ENCODE measurements at places on chromosomes 4 and X. TPM values are rescaled to one million over a fixed set of nuclear protein-coding genes. Genes with fewer than 3 reads are reported as not detected.
A peak's percentile ranks its signal among the peaks of the same experiment; 100 is the strongest.

GRCh38 chrX:74251006-74251930 is 52.7 kb upstream of the ZCCHC13 start:
- no peak for DNase-seq

DNA sequence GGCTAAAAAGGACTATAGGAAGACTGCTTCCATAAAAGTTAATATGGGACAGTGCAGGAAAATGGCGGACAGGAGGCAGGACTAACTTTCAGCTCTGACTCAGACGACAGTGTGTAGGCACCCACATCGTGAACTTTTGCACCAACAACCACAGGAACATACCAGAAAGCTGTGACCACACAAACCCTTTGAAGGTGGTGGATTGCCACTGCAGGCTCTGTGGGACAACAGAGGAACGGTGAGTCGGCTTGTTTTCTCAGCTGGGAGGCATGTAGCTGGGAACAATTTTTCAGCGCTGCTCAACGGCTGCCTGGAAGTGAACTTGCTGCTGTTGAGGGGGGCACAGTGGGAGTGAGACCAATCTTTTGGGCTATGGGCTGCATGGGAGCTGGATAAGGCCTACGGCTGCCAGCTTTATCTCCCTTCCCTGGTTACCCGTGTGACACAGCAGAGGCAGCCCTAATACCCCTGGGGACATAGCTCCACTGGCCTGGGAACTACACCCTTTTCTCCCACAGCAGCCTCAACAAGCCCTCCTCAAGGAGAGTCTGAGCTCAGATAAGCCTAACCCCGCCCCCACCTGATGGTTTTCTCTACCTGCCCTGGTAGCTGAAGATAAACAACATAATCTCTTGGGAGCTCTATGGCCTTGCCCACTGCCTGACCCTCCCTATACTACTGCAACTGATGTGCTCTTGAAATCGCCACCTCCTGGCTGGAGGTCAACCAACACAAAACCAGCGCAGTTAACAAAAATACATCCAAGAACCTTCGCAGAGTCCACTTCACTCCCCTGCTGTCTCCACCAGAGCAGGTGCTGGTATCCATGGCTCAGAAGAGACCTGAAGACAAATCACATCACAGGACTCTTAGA is 1537.0 kb downstream of the C4orf33 start:
- peak; percentile 1 for DNase-seq

- no peak for DNase-seq
Measured at GRCh38 chrX:154780968-154781367, 18.3 kb downstream of the DKC1 start.

DNA sequence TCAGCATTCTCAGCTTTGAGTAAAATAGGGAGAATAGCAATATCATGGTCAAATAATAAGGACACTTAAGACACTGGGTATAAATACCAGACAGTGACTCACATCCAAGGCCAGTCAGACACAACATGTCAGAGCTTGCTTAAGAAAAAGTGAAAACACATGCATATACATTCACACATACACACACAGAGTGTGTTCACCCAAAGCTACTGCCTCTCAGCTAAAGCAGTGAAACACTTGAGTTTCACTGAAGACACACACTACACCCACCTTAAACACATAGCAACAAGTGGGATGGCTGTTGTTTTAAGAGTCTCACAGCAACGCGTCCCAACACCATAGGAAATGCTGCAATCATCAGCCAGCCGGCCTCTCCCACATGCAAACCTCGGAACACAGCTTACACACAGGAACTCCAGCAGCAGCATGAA is 14.4 kb downstream of the SHROOM4 start:
- peak; percentile 54 for DNase-seq

- DNase-seq, result no peak
Measured at GRCh38 chr4:78661086-78661690, 109.6 kb downstream of the ANXA3 start.

DNA sequence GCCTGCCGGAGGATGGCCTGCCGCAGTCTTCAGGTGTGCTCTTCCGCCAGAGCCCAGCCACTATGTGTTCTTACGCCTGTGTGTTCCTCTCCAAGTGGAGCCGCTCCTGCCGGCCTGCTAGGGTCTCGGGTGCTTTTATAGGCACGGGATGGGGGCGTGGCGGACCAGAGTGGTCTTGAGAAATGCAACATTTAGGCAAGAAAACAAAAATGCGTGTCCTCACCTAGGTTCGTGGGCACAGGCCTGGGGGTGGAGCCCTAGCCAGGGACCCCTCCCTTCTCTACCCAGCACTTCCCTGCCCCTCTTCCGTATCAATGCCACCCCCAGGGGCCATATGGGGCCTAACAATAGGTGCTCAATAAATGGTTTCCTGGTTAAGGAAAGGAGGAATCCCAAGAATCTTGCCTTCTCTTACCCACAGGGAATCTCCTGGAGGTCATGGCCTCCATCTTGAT is 34.4 kb upstream of the LRBA start:
- no peak for DNase-seq

GRCh38 chrX:1420371-1420770 is 28.5 kb upstream of the SLC25A6 start:
- DNase-seq, result no peak

- no peak for DNase-seq
Measured at GRCh38 chr4:153531976-153532626, 65.9 kb downstream of the TMEM131L start.

GRCh38 chrX:25049971-25050370 is 34.2 kb upstream of the ARX start:
- no peak for DNase-seq

DNA sequence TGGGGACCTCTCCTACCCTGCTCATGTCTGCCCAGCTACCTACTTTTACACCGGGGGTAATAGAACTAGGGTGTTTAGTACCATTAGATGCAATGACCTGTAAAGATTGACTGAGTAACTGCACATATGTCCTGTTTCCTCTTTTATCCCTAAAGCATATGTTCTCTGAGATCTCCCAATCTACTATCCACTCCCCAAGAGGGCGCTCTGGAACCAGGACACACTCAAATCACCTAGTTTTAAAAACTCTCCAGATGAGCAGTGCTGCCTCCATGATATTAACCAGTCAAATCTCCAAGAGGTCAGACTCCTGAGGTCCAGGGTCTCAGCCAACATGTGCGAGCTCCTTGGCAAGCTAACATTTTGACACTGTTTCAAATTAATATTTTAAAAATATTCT is 87.0 kb upstream of the TSPAN5 start:
- no peak for DNase-seq

- peak; percentile 68 for DNase-seq
Measured at GRCh38 chr4:74624351-74625151, 169.8 kb downstream of the BTC start.

GRCh38 chr4:82905205-82905604 is 4.7 kb downstream of the THAP9 start:
- peak; percentile 21 for DNase-seq

DNA sequence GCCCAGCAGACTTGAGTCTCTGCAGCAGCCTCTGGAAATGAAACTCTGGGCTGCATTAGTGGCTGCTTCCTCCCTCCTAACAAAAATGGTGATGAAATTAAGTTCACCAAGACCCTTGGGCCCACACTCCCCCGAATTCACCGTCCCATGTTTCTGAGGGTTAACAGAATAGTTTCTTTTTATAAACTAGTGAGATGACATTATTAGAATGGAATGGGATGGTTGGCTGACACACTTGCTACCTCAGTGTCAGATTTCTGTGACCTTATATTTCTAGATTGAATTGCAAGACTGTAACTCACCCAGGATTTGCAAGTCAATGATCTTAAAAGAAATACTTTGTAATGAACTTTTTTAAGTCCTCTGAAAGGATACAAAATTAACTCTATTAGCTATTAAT is 127.1 kb downstream of the SHROOM3 start:
- peak; percentile 22 for DNase-seq

The SLC6A14 gene
- total RNA-seq, result not detected

The MAP3K15 gene
- total RNA-seq, result 0.57 TPM

The FAAH2 gene
- not detected for total RNA-seq
